ENCODE measurements at places on chromosomes 16 and 17. TPM values are rescaled to one million over a fixed set of nuclear protein-coding genes. Genes with fewer than 3 reads are reported as not detected.
A peak's percentile ranks its signal among the peaks of the same experiment; 100 is the strongest.

Gene TBC1D3B
- total RNA-seq: 13.6 TPM

DNA sequence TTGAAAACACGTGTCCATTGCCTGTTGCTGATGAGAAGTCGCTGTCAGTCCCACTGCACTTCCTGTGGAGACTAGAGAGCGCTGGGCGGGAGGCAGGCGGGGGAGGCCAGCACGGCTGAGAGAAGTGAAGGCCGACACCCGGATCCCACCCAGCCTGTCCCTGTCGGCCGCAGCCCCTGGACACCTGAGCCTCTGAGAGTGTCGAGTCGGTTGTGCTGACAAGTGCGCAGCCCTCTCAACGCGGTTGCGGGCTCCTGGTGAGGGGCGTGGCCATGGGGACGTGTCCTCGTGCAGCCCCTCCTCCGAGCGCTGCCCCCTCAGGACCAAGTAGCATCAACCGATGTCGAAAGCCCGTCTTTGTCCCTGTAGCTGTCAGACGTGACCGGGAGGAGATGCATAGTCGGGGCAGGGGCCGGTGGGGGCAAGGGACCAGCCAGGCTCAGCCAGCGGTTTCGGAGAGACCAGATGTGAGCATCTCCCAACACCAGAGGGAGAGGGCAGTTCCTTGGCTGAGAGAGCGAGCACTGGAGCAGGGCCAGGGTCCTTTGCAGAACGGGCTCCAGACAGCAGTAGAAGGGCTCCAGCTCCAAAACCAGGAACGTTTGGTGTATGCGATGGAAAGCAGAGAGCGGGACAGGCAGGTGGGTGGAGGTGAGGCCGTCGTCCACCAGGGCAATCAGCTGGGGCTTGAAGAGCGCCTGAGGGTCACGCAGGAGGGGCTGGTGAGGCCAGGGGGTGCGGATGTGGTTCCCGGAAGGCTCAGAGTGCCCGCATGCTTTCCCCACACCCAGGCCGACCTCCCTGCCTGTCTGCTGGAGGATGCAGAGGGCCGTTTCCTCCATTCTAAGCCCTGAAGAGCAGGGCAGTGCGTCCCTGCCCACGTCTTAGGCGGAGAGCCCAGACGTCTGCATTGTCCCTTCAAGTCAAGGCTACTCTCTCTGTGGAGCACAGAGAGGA lies 43.3 kb upstream of the CHMP6 start:
- DNase-seq: no peak

Gene PYY
- not detected for total RNA-seq

GRCh38 chr17:30950669-30951399 lies 20.0 kb upstream of the RNF135 start:
- peak; percentile 75 for DNase-seq

Gene TMC8
- total RNA-seq: 18.2 TPM

- DNase-seq: peak; percentile 82
Measured at GRCh38 chr16:58494981-58495520, 4.9 kb upstream of the NDRG4 start.

DNA sequence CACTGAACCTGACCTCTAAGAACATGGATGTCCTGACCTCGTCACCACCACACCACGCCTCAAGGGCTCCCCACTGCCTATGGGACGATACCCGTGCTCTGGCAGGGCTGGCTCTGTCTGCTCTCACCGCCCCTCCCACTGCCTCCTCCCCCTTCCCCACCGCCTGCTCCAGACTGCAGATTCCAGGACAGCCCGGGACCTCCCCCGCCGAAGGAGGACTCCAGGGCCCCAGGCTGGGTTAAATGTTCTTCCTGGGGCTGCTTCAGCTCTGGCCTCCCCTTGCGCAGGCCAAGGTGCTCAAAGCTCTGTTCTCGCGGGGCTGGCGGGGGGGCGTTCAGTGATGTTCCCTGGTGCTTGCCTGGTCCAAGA lies 3.1 kb downstream of the NPW start:
- DNase-seq: no peak

- DNase-seq: peak; percentile 65
Measured at GRCh38 chr16:56985288-56985961, 3.9 kb upstream of the NLRC5 start.

- no peak for DNase-seq
Measured at GRCh38 chr17:18361837-18362697, 1.3 kb downstream of the SHMT1 start.

DNA sequence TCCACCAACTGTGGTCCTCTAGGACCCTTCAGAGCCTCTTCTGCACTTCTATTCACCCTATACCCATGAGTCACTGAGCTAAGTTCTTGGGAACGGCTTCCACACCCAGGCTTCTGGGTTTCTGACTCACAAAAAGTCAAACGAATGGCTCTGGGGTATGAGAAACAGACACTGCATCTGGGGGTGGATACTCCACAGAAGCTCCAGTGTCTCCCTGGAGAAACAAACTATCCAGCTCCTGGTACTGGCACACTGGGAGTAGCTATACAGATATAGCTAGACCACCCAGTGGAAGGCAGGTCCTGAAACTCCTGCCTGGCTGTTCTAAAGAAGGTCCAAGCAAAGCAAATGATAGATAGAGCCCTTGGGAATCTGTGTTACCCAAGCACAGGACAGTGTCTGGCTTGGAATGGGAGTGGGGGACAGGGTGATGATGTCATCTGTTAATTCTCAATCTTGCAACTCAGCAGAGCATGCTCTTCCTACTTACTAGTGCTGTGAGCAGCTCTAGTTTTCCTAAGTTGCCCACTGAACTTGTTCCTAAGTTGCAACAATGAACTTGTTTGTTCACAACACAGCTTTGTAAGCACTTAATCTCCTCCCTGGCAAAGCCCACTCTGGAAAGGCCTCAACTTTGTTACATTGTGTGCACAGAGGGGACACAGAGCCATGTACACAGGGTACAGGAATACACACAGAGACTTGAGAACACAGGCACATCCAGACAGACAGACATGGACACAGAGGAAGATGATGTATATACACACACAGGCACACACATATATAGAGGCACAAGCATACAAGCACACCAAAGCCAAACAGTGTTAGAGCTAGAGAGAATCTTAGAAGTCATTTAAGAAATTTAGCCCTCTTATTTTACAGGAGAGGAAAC lies 6.7 kb downstream of the MMP28 start:
- DNase-seq: no peak

Gene PRR11
- 1.0 TPM for total RNA-seq

DNA sequence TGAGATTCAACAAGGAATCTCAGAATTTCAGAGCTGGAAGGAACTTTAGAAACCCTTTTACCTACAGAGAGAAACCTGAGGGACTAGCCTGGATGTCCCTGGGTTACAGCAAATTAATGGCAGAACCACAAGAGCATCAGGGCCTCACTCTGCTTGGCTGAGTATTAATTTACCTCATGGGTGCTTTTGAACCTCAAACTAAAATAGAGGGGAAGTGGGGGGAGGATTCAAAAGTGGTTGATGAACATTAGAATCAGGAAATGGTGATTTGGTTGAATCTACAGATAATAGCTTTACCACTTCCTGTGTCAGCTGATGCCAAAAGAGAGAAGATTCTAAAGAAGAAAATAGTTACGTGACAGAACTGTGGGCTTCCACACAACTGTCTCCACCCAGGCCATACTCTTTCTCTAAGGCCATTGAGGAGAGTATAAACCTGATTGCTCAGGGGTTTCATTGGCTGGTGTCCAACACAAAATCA lies 11.3 kb upstream of the SKAP1 start:
- no peak for DNase-seq

DNA sequence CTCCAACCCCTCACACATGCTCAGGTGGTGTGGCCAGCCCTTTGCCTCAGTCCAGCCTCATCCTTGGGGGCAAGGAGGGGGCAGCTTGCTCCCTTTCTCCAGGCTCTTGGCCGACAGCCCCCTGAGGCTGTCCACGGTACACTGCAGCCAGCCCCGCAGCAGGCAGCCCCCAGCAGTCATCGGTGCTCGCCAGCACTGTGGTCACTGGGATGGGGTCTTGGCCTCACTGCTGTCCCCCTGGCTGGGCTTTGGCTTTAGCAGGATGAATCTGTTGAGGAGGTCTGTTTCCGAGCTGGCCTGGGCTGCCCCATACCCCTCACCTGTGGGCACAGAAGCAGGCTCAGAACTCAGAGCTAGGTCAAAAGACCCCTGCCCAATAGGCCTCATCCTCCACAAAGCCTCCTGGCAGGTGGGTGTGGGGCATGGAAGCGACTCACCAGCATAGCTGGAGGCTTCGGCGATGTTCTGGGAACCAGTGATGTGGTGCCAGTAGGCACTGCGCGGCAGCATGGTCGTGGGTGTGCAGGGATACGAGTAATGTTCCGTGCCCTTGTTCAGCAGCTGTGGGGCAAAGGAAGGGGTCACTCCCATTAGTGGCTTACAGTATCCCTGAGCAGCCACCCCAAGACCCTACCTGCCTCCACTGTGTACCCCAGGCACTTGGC lies 10.8 kb downstream of the POLR2C start:
- DNase-seq: no peak

DNA sequence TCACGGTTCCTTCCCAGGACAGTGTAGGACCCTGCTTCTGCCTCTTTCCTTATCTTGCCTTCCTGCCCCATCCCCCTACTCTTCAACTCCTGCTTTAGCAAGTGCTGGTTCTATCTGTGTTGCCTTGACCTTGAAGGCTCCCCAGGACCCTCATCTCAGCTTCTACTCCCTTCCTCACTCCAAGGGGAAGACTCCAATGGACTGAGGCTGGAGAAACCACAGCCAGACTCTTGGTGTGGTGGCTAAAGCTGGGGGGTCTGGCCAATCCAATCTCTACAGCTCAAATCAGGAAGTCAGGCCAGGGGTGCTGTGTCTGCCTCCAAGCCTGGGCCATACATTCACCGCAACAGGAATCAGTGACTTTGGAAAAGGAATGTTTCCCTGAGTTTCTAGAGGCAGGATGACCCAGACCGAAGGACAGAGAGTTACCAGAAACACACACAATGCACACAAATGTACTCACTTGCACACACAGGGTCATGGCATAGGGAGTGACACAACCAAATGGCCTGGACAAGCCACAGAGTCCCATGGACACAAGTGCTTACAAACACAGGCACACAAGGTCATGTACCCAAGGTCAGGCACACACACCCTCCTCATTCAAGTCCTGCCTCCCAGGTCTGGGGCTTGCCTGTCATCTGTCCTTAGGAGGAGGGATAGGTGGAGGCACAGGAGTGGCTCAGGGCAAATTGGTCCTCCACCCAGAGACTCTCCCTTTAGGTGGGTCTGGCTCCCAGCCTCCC lies 1.7 kb upstream of the HSD11B2 start:
- DNase-seq: no peak

Gene CFAP97D1
- not detected for total RNA-seq

Gene C17orf78
- not detected for total RNA-seq

GRCh38 chr16:88527186-88527936 lies 42.8 kb upstream of the ZC3H18 start:
- DNase-seq: peak; percentile 74

DNA sequence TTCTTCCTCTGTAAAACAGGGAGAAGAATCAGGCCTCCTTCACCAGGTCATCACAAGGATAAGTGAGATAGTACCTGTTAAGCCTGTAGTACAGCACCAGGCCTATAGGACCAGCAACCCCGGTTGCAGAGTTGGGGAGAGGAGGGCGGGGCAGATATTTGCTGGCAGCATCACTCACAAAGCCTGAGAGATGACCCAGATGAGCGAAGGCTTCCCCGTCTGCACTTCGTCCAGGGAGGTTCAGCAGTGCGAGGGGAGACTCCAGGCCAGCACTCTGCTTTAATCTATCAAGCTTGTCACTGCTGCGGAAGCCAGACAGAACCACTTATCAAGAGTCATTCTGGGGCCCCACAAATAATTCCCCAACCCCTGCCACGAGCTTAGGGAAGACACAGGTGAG lies 15.8 kb upstream of the RBBP6 start:
- DNase-seq: no peak

Gene EPX
- total RNA-seq: not detected

DNA sequence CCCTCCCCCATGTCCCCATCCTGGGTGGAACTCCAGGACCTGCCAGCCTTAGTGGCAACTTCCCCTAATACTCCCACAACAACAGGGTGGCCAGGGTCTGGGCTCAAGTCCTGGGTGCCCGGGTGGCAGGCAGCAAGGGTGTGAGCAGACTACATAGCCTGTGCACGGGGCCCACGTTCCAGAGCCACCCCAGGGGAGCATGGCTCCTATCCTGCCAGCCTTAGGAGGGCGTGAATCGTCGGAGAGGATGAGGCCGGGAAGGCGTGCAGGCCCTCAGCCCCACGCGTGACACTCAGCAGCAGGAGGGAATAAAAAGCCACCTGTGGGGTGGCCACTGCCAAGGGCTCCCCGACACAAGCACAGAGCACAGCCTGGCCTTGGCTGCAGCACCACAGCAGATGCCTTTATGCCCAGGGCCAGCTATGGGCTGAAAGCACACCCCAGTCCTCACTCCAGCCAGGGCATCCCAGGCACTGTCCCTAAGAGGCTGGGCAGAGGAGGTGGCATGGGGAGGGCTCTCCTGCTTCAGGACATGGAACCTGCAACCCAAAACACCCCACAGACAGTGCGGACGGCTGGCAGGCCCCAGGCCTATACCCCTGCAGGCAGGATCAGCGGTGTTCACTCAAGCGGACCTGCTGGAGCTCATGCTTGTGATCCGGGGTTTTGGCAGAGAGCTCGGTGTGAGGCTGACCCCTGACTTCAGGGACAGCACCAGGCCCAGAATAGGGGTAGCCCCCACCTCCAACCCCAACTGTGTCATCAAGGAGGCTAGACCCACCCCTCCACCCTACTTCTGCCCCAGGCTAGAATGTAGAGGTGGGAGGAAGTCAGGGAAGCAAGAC lies 2.7 kb downstream of the BCAR1 start:
- no peak for DNase-seq

DNA sequence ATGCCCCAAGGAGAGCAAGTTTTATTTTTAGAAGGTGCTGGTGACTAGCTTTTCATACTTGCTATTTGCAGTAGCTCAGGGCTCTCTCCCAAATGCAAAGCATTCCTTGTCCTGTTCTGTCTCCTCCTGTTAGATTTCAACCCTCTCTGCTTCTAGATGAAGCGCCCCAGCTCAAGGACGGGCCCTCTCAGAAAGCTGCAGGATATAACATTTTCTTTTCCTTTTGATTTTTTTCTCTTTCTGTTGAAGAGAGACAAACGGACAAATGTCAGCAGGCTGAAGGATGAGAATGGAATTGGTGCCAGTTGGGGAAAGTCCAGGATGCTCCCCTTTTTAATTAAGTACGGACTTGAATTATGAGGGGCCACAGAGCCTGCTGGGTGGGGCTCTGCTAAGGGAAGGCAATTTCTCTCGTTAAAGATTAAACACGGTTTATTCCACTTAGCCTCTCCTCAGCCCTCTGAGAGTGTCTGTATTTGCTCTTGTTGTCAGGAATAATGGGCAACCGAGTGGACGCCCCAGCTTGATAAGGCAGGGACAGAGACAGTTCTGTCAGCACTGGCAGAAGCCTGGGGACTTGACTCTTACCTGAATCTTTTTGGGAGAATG lies 6.2 kb upstream of the ETV4 start:
- DNase-seq: no peak
